ENCODE measurements at places on chromosomes 16 and 17.

DNA sequence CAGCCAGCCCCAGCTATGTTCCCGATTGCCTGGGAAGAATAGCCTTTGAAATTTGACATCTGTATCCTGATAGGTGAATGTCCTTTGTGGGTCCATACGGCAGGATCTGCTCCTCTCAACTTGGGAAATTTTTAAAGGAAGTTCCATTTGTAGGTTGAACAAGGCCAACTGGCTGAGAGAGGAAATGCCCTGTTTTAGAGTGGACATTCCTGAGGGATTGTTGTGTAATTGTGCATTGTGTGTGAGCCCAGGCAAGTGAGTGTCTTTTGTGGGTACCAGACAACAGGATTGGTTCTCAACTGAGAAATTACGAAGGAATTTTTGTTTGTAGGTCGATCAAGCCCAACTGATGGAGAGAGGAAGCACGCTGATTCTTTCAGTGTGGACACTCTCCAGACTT lies 2.6 kb upstream of the CPHXL2 start:
- DNase-seq = no peak

DNA sequence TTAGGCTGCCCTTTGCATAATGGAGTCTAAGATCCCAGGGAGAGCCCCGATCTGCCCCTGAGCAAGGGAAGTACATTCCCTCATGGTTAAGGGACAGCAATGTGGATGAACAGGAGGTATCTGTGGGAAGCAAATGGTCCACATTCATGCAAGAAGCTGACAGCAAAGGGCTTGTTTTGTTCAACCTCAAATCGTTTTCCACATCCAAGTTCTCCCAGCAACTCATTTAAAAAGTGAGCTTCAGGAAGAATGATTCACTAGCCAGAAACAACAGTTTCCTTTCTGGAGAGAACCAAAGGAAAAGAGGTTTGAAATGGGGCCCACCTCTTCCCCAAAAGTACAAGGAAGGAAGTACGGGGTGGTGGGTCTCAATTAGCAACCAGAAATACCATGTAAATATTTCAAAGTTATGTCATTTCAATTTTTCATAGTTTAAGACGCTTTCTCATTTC lies 9.4 kb downstream of the HSPB9 start:
- DNase-seq = no peak

- no peak for DNase-seq
These were observed 8.0 kb downstream of the CHST5 start for GRCh38 chr16:75527825-75528299.

GRCh38 chr17:69516911-69517310 lies 102.4 kb downstream of the MAP2K6 start:
- DNase-seq = no peak

DNA sequence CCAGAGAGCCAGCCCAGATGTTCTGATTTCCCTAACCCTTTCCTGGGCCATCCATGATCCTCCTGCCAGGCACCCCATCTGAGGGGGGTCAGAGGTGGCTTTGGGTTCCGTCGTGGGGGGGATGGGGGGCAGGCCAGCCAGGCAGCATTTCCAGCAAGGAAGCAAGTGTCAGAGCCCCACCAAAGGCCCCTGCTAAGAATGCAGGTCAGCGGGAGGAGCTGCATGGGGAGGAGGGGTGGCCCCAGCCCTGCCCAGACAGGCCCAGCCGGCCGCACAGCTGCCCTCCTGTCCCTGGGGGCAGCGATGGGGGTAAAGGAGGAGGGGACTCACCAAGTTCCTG lies 2.3 kb upstream of the SCRN2 start:
- DNase-seq = no peak

- DNase-seq = no peak
These were observed 102.6 kb downstream of the GOSR1 start for GRCh38 chr17:30579610-30580315.
